Hepatocyte (in vitro differentiated cells): ENCODE measurements at places on chromosomes 1 and 21. TPM values are rescaled to one million over a fixed set of nuclear protein-coding genes. Genes with fewer than 3 reads are reported as not detected.

- DNase-seq = no peak
- H3K4me3 ChIP-seq = no peak overlapping the region
- H3K27me3 ChIP-seq = no peaks in the 10 kb centered on the region
- no peaks in the 10 kb centered on the region for H3K36me3 ChIP-seq
These were observed 156.8 kb downstream of the ST6GALNAC3 start for GRCh38 chr1:76231320-76231719.

DNA sequence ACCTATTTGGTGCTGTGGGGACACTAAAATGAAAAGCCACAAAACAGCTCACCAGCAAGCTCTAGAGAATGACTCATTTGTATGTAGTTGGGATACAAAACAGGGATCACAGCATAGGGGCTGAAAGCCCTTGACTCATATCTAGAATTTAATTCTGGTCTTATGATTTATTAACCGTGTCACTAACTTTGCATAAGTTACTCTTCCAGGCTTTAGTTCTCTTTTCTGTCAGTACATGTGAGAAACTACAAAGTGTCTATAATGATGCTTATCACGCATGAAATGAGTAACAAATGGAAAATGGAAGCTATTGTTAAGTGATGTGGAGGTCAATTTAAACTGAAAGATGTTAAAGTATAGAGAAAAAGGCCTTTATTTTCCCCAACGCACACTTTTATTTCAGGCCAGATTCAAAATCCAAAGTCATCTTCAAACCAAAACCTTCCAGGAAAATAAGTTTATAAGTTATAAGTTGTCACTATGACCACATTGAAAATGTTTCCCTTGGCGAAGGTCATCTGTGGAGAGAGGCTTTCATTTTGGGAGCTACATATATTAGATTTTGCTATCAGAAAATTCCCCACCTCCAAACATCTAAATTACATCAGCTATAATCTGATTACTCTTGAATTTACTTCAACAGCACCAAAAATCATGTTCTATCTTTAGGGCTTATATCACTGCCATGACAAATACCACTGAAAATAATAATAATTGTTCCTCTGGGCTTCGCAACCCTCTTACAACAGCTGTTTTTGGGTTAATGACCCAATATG, 430.5 kb downstream of the MRPL39 start:
- no peak overlapping the region for H3K27ac ChIP-seq
- H3K27me3 ChIP-seq = no peaks in the 10 kb centered on the region
- no peak for DNase-seq
- H3K4me3 ChIP-seq = no peak overlapping the region

DNA sequence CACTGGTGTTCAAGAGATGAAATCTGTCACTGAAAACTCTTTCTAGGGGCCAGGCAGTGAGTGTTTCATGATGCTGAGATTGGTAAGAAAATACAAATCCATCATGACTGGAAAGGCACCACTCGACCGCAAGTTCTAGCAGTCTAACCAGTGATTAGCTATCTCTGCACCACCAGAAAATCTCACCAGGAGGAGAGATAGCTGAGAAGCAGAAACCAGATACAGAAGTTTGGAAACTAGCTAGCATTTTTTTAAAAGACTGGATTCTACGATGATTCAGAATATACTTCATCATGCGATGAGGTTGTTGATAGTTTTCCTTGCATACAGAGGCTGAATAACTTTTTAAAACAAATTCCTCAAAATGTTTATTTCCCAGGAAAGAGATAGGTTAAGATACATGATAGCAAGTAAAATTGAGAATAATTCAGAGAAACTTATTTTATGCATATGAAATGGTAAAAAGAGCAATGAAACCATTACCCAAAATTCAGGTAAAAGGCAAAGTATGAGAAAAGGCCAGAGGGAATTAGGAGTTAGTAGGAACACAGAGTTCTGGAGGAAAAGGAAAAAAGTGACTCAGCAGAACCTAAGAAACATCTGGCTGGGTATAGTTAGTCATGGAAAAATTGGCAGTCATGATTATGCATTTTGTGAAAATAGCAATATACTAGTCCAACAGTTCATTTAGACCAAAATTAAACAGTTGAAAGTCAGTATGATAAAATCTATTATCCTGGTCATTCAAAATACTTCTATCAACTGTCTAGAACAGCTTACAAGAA, 3.3 kb upstream of the F3 start:
- peak overlapping the region; percentile 97 for H3K27ac ChIP-seq
- DNase-seq = no peak
- no peak overlapping the region for H3K4me3 ChIP-seq
- H3K36me3 ChIP-seq = no peaks in the 10 kb centered on the region

SH3BGR gene
- 2.5 and 2.8 TPM in 2 replicates for polyA plus RNA-seq

GRCh38 chr1:87583459-87583858, 254.8 kb downstream of the LMO4 start:
- peak overlapping the region; percentile 36 for H3K27ac ChIP-seq
- no peak for DNase-seq
- peaks cover 14% of the 10 kb centered on the region for H3K4me1 ChIP-seq
- no peaks in the 10 kb centered on the region for H3K27me3 ChIP-seq
- H3K36me3 ChIP-seq = no peaks in the 10 kb centered on the region
- H3K4me3 ChIP-seq = no peak overlapping the region

ZFP69B gene
- 1.1 and 4.8 TPM in 2 replicates for polyA plus RNA-seq

TSSK3 gene
- 1.4 and 1.5 TPM in 2 replicates for polyA plus RNA-seq

DNA sequence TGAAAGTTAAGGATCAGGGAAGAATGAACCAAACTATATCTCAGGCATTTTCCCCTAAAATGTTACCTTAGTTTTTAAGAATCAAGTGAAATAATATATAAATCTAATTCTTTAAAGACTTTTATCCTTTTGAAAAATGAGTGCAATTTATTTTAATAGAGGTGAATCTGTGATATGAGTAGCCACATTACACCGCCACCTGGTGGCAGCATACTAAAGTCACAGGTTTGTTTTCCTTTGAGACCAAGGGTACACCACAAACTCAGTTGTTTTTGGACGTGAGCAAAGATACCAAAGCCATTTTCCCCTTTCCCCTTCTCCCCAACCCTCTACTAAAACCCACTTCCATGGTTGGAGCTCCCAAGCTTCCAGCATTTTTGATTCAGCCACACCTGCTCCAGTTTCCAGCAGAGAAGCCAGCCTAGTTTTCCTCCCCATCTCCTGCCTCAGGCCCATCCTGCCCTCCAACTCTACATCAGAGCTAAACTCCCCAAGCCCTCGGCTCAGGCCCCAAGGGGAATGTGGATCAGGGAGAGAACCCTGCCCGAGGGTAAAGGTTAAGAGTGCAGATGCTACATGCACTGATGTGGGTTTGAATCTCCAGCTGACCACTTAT, 22.9 kb upstream of the LDLRAP1 start:
- H3K4me3 ChIP-seq = no peak overlapping the region
- DNase-seq = peak; percentile 80
- no peak overlapping the region for H3K27ac ChIP-seq
- H3K36me3 ChIP-seq = no peaks in the 10 kb centered on the region
- no peaks in the 10 kb centered on the region for H3K4me1 ChIP-seq
- no peaks in the 10 kb centered on the region for H3K27me3 ChIP-seq

DNA sequence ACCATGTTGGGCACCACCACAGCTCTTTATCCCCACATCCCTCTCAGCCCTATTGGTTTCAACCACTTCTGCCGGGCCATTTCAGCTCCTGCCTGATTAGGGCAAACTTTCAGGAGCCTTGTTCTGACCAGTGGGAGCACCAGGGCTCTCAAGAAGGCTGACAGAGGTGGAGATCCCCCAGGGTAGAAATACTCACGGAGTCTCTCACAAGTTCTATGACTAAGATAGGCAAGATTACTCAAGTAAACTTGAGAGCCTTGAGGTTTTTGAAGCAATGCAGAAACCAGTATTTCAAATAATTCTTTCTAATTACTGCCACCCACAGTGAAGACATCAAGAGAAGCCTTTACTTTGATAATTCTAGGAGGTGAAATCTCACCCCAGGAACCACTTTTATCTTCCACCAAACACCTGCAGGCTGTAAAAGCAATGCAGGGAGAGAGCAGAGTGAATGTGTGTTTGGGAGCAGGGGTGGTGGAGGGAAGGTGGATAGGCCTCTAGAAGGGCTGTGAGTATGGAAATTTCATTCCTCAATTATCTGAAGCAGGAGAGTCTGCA, 6.6 kb upstream of the PTCH2 start:
- no peaks in the 10 kb centered on the region for H3K36me3 ChIP-seq
- peaks cover 4% of the 10 kb centered on the region for H3K4me1 ChIP-seq
- H3K27ac ChIP-seq = no peak overlapping the region
- H3K4me3 ChIP-seq = no peak overlapping the region

UBE2G2 gene
- 50.4 and 55.2 TPM in 2 replicates for polyA plus RNA-seq

DNA sequence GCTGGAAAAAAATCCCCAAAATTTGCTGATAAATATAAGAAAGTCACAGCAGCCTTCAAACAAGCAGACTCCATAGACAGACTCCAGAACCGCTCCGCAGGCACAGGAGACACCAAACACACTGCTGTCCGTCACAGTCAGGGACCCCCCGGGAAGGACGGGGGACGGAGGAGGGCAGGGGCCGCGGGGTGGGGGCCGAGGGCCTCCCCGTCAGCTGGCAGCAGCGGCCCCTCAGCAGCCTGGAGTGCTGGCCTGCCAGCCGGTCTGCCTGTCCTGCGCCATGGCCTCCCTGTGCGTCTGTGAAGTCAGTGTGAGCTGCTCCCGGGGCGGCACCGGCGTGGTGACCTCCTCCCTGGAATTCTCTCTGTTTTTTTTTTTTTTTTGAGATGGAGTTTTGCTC, 10.1 kb upstream of the C1orf159 start:
- no peaks in the 10 kb centered on the region for H3K27me3 ChIP-seq
- H3K4me3 ChIP-seq = no peak overlapping the region
- H3K36me3 ChIP-seq = no peaks in the 10 kb centered on the region
- H3K4me1 ChIP-seq = peaks cover 65% of the 10 kb centered on the region
- DNase-seq = no peak

DNA sequence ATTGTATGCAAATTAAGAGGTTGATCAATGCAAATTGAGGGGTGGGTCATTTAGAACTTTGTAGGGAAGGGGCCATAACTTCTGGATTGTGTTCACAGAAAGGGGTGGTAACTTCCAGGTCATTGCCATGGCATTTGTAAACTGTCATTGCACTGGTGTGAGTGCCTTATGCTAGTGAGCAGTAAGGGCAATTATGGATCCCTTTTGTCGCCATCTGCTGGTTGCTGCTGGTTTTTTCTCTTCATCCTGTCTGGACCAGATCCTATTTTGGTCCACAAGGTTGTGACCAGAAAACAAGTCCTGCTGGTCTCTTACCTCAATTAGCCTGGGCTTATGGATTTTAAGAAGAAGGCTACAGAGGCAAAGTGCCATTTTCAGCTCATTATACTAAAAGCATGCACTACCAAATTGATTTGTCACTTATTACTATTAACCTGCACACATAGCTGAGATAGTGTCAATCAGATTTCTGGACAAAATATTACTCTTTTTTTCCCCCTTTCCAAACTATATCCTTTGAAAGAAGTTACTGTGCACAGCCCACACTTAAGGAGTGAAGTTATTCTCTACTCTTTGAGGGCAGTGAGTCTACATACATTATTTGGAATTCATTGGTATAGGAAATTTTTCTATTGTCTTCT, 196.2 kb downstream of the ZC3H11B start:
- H3K4me3 ChIP-seq = no peak overlapping the region
- no peak overlapping the region for H3K27ac ChIP-seq
- H3K4me1 ChIP-seq = no peaks in the 10 kb centered on the region
- no peaks in the 10 kb centered on the region for H3K27me3 ChIP-seq
- DNase-seq = peak; percentile 61
- no peaks in the 10 kb centered on the region for H3K36me3 ChIP-seq

DNA sequence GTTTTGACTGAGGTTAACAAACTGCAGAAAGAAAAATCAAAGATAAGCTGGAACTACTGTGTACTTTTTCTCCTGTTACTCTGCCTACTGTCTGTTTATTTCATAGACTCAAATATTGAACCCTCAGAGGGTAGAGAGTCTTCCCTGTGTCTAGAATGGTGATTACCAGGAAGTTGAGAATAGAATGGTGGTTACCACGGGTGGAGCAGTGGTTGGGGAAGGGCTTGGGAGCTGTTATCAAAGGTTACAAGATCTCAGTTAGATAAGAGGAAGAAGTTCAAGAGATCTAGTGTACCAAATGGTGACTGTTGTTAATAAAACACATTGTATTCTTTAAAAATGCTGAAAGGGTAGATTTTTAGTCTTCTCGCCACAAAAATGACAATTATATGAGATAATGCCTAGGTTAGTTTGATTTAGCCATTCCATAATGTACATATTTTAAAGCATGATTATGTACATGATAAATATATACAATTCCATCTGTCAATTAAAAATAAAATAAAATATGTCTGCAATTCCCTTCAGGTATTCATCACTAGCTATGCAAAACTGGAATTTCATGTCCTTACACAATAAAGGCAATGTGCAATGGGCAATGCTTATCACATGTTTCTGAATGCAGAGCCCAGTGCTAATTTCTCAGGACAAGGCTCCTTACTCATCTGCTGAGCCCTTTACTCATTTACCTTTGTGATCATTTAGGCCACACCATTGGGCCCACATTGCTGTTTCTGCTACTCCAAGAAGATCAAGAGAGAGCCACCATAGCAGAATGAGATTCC, 474.3 kb upstream of the CAMK1G start:
- no peak for DNase-seq
- H3K36me3 ChIP-seq = no peaks in the 10 kb centered on the region

DNA sequence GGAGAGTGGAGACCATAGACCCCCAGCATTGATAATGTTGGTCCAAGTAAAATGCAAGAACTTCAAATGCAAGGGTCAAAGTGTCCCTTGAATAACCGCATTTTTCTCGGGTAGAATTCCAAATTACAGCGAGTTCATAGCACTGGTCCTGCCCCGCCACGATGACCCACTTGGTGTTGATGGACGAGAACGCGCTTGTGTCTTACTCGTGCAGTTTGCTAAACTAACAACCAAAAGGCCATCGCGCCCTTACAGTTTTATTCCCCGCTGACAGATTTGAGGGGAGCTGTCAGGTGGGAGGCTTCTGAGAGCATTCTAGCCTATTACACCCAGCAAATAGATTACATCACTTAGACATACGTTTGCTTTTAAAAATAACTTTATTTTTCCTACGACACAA, 17.3 kb upstream of the TSPEAR start:
- no peak overlapping the region for H3K4me3 ChIP-seq
- H3K36me3 ChIP-seq = no peaks in the 10 kb centered on the region
- DNase-seq = no peak
- no peak overlapping the region for H3K27ac ChIP-seq

DNA sequence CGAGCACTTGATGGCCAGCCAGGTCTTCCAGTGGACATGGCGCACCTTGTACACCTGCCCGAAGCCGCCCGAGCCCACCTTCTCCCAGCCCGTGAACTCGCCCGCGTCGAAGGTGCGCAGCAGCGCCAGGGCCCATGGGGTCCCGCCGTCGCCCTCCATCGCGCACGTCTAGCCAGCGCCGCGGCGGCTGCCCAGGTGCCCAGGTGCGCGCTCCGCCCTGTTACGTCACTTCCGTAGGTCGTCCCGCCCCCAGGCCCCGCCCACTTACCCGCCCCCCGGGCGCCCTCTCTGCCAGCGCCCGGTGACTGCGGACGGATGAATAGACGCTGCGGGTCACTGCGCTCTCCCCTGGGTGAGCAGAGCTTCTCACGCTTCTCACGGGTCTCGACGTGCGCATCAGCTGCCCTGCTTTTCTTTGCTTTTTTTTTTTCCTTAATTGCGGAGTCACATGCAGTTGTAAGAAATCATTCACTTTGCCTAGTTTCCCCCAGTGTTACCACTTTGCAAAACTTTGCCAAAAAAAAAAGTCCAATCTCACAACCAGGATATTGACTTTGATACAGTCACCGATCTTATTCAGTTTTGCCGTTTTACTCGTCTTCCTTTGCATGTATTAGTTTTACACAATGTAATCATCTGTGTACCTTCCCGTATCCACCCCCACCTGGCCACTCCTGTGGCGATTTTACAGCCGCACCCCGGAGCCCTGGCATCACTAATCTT, at the start of gene RIPK4:
Gene RIPK4, minus strand, starts transcription at position 170 of the 723 bp plus-strand sequence. Its CDS starts 11 bp downstream, at position 159.
- H3K27ac ChIP-seq = peak within 1 kb of the TSS; percentile 94
- peak; percentile 95 for DNase-seq
- H3K4me3 ChIP-seq = peak within 1 kb of the TSS; percentile 51
- peaks cover 24% of the 10 kb centered on the region for H3K27me3 ChIP-seq

CFAP74 gene
- polyA plus RNA-seq = 0.07 TPM in 1 of 2 replicates, not detected in the other
